ENCODE measurements at places on chromosomes 4 and X. TPM values are rescaled to one million over a fixed set of nuclear protein-coding genes. Genes with fewer than 3 reads are reported as not detected.

- DNase-seq: no peak
Observed at GRCh38 chr4:155529272-155529671, 137.4 kb upstream of the GUCY1A1 start.

DNA sequence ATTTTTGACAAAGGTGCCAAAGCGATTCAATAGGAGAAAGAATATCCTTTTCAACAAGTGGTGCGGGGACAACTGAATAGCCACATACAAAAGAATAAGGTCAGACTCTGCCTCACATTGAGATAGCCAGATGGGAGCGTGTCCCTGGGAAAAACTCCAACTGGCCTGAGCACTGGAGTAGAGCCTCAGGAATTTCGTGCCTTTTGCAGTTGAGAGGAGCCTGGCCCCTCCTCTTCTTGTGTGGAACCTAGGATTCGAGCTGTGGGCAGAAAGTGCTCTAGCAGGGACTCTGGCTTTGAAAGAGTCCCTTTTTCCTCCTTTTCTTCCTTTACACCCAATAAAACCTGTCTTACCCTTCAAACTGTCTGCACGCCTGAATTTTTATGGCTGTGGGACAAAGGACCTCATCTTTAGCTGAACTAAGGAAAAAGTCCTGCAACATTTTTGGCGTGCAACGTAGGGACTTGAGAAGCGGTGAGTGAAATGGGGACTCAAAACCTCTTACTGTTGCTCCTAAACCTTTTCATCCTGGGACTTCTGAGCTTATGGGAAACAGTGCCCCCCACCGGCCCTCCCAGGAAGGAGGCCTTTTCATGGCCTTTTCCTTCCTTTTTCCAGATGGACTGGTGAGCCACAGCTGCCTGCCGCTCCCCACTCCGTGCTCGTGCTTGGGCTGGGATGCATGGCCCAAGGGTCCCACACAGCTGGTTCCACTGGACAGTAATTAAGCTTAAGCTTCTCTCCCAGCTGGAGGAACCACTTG lies 68.6 kb downstream of the BMP15 start:
- DNase-seq: no peak

The HTATSF1 gene
- total RNA-seq: 33.7 TPM

- DNase-seq: no peak
Observed at GRCh38 chr4:54861201-54861600, 203.4 kb downstream of the KIT start.

GRCh38 chr4:108601106-108601505 lies 19.3 kb upstream of the RPL34 start:
- DNase-seq: no peak

DNA sequence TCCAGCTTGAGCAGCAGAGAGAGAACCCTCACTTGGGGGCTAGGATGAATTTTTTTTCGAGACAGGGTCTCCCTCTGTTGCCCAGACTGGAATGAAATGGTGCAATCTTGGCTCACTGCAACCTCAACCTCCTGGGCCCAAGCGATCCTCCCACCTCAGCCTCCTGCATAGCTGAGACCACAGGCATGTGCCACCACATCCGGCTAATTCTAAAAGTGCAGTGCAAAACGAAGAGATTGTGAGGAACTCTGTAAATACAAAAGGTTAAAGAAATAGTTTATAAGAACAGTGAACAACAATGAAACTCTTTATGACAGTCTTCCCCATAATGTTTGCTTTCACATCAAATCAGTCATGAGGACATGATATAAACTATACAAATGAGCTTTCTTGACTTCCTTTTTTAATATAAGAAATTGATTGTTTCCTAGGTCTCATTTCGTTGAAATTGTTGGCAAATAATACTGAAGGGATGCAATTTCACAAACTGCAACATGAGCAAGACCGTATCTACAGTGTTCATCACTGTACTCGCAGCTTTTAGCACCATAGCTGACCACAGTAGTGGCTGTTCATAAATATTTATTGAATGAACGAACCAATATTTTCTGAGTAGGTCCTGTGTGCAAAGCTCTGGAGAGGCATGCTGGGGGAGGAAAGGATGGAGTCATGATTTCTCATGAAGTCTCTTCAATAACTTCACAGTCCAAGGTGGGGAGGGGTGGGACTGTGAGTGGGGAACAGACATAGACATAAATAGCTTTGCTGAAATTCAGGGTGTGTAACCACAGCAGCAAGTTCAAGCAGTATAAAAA lies 116.1 kb downstream of the SHROOM3 start:
- no peak for DNase-seq

The SSX2 gene
- not detected for total RNA-seq

GRCh38 chr4:110610940-110611831 lies 11.7 kb downstream of the PITX2 start:
- no peak for DNase-seq

The KCND1 gene
- total RNA-seq: 6.3 TPM

- DNase-seq: no peak
Observed at GRCh38 chr4:13970349-13970748, 342.8 kb upstream of the BOD1L1 start.

DNA sequence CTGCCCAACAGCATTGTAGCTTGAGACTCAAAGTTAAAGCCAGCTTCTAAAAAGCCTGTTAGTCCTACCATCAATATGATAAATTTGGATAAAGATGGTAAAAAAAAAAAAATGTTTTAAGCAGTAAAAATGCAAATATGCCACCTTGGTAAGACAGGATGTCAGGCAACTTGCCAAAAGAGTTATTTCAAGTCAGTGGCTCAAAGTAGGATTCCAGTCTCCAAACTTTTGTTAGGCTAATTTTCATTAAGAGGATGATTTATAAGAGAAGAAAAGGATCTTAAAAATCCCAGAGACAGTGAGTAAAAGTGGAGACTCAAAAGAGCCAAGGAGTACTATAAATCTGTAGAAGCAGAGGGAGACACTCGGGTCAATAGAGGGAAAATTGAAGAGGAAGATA lies 47.5 kb downstream of the GASK1B start:
- no peak for DNase-seq

DNA sequence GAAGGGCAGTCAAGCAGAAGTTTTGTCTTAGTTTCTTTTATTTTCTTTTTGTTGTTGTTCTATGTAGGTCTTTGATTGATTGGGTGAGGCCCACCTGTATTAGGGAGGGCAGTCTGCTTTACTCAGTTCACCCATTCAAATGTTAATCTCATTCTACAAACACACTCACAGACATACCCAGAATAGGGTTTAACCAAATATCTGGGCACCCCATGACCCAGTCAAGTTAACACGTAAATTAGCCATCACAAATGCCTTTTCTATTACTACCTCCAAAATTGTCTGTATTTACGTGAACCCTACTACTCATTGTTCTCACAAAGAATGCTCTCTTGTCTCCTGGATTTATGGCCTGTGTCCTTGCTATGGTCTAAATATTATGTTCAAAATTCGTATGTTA lies 339.7 kb downstream of the ANK2 start:
- no peak for DNase-seq

The CT45A5 gene
- total RNA-seq: not detected

DNA sequence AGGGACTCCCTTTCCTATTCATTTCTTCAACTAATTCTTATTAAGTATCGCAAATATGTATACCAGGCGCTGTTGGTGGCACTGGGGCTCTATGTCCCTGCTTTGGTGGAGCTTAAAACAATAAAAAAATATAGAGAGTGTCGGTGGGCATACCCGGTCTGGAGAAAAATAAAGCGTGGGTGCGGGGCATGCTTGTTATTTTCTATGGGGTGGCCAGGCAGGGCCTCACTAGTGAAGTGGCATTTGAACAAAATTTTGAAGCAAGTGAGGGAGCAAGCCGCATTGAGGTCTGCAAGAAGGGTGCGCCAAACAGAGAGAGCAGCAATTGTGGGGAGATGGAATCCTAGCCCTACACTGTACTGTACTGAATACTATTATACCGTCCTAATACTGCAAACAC lies 565 bp upstream of the IDS start:
- no peak for DNase-seq

The TAF7L gene
- total RNA-seq: not detected

The PABPC1L2B gene
- not detected for total RNA-seq

The FAM9C gene
- total RNA-seq: not detected

GRCh38 chr4:177380730-177381287 lies 61.4 kb downstream of the AGA start:
- DNase-seq: no peak

- DNase-seq: no peak
Observed at GRCh38 chr4:6999172-7000086, 43.7 kb upstream of the TADA2B start.

The RAB33A gene
- total RNA-seq: 7.4 TPM

The RBM47 gene
- 12.5 TPM for total RNA-seq

The BTK gene
- 5.2 TPM for total RNA-seq

The MAGEB1 gene
- not detected for total RNA-seq

DNA sequence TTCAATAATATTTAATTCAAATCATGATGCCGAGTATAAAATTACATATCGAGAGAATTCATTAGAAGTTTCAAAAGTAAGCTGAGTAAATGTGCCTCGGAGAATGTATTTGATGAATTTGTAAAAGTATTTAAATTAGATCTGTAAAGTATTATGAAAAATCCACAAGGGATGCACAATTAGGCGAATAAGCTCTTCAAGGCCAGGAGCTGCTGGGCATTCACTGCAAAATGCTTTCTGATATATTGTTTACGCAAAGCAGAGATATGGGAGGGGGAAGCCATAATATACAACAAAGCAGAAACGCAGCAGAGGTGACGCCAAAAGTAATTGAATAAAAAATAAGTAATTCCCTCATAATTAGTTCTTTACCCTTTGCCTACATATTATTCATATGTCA lies 1121.5 kb upstream of the TENM3 start:
- DNase-seq: no peak

GRCh38 chr4:24070117-24070516 lies 180.3 kb upstream of the PPARGC1A start:
- DNase-seq: no peak

The SLITRK4 gene
- total RNA-seq: 4.2 TPM

The BEX1 gene
- 0.76 TPM for total RNA-seq

The VSIG1 gene
- total RNA-seq: not detected

The RAI2 gene
- 33.8 TPM for total RNA-seq

DNA sequence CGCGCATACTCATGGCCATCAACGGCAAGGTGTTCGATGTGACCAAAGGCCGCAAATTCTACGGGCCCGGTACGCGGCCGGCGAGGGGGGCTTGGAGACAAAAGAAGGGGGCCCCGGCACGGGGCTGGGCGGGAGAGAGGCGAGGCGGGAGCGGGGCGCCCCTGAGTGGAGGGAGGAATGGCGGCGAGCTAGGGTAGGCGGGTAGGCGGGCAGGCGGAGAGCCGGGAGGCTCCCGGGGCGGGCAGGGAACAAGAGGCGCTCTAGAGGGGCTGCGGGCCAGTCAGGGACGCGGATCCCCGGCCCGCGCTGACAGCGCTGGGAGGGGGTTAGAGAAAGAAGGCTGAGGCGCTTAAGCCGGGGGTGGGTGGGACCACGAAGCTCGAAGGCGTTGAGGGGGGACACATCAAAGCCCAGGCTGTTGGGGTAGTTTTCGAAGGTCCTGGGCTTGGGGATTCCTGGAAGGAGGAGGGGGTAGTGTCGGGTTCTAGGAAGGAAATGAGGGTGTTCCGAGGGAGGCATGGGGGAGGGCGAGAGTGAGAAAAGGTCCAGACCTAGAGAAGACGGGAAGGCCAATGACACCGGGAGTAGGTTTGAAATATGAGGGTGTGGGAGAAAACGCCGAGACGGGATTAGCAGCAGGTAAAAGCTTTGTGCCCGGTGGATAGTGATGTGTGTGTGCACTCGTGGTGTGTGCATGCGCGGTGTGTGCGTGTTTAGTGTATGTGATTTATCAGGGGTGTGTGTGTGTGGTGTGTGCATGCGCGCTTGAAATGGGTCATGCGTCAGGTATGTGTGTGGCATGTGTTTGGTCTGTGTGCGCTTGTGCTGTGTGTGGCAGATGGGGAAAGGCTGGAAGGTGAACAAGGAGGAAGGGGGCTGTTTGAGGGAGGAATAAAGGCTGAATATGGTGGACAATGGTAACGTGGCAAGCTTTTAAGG lies 807 bp downstream of the PGRMC1 start:
- DNase-seq: no peak

The RGN gene
- total RNA-seq: 8.4 TPM

DNA sequence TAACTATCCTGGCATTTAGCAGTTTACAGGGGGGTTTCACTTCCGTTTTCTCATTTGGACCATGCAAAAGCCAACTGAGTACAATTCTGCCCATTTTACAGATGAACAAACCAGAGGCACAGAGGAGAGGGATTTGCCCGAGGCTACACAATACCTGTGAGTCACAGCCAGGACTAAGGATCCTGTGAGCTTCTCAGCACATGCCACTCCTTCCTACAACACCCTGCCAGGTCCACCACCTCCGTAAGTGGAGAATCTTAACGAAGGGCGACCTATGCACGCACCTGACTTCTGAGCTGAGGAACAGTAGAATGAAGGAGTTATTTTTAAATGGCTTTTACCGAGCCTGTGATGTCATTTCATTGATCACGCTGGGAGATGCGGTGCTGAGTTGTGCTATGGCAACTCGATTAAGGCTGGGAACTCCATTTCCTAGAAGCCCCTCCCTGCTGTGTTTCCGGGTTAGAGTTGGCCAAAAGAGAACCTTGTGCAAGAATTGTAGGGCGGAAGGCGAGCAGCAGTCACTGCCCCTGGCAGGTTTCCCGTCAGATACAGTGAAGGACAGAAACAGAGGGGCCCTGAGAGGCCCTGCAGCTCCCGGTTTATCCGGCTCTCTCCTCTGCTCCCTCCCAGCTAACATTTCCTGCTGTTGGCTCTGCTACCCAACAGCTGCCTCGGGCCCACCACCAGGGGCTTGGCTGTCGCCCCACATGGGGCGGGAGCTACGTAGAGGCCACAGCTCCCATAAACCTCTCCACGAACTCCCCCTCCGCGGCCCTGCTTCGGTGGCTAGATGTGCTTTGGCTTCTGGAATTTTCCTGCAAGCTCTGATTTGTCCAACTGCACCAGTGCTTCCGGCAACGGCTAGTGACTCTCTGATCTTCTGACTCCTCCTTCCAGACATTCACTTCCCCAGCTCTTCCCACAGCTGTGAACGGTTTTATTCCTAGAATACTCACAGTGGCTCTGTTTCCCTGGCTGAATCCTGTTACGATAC lies 75.1 kb upstream of the USP9X start:
- peak; percentile 90 for DNase-seq

GRCh38 chr4:181345931-181346330 lies 897.3 kb upstream of the TENM3 start:
- no peak for DNase-seq

The RTL3 gene
- 1.7 TPM for total RNA-seq

The PRIMPOL gene
- 18.1 TPM for total RNA-seq

All from posterior vena cava (tissue), 2 donors.